ENCODE measurements at places on chromosomes 1 and 21. TPM values are rescaled to one million over a fixed set of nuclear protein-coding genes. Genes with fewer than 3 reads are reported as not detected.

- no peak overlapping the region for H3K27ac ChIP-seq
- peaks cover 13% of the 10 kb centered on the region for H3K4me1 ChIP-seq
- H3K27me3 ChIP-seq = no peaks in the 10 kb centered on the region
- no peaks in the 10 kb centered on the region for H3K36me3 ChIP-seq
Observed at GRCh38 chr1:2948751-2949680, 72.3 kb upstream of the ACTRT2 start.

- no peak overlapping the region for H3K27ac ChIP-seq
- no peaks in the 10 kb centered on the region for H3K36me3 ChIP-seq
- H3K27me3 ChIP-seq = no peaks in the 10 kb centered on the region
- H3K4me1 ChIP-seq = peaks cover 30% of the 10 kb centered on the region
Observed at GRCh38 chr1:84155517-84155916, 11.4 kb downstream of the PRKACB start.

GRCh38 chr1:53278298-53278725, 40.0 kb upstream of the MAGOH start:
- H3K27ac ChIP-seq = no peak overlapping the region
- H3K27me3 ChIP-seq = no peaks in the 10 kb centered on the region
- no peaks in the 10 kb centered on the region for H3K4me1 ChIP-seq
- H3K4me3 ChIP-seq = no peak overlapping the region
- peaks cover 21% of the 10 kb centered on the region for H3K36me3 ChIP-seq

DNA sequence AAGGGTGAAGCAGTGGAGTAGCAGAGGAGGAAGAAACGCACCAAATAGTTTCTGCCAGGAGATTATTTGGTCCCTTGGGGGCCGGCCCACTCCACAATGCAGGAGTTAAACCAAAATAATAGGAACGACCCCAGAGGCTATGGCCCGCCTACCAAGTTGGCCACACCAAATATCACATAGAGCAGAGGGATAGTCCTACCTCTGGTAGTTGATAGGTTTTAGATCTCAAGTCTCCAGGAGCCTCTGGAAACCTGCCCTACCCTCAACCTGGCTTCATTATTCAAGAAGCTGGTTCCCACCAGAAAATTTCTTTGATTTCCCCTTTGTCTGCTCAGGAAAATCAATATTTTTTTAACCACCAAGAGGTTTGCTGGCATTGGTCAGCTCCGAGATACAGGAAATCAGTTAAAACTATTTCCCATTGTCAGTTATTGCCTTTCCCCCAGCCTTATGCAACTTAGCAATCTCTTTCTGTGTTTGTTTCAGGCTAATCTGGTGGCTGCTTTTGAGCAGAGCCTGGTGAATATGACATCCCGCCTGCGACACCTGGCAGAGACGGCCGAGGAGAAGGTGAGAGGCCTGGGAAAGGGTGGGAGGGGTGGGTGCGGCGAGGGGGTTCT, 35.5 kb upstream of the IPO9 start:
- H3K27me3 ChIP-seq = no peaks in the 10 kb centered on the region
- H3K27ac ChIP-seq = no peak overlapping the region
- DNase-seq = no peak
- no peak overlapping the region for H3K4me3 ChIP-seq

The OPRD1 gene
- total RNA-seq = not detected

DNA sequence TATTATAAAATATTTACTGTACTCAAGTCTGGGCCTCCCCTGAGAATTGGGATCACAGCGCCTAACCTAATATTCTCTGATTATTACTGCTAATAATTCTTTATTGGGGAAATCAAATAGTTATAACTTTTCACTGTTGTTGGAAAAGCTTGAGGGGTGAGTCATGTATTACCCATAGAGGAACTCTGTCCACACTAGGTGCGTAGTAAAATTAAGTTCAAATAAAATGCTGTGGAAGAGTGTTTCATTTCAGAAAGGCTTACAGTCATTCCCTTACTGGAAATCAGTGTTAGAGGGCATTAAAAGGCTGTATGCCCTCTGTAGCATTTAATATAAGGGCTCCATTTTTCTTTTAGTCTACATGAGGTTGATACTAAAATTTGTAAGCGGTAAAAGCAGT, 135.0 kb upstream of the NFIA start:
- no peaks in the 10 kb centered on the region for H3K36me3 ChIP-seq
- no peak overlapping the region for H3K4me3 ChIP-seq
- no peaks in the 10 kb centered on the region for H3K27me3 ChIP-seq
- H3K4me1 ChIP-seq = peaks cover 8% of the 10 kb centered on the region
- H3K27ac ChIP-seq = no peak overlapping the region
- no peak for DNase-seq

DNA sequence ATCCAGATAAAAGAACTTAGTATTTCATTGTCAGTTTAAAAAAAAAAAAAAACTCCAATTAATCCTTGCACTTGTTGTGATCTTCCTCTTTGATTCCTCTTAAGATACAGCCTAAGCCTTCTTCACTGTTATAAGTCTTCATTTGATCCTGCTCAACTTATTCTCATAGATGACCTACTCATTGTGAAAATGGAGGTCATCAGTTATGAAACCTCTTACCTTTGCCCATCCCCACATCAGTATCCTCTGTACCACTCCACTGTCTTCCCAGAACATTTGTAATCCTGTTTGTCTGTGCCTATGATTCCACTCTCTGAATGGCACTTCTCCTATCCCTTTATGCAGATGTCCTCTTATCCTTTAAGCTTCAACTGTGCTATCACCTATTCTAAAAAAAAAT, 28.0 kb downstream of the ODR4 start:
- H3K4me1 ChIP-seq = peaks cover 8% of the 10 kb centered on the region
- peaks cover 29% of the 10 kb centered on the region for H3K36me3 ChIP-seq
- no peak overlapping the region for H3K27ac ChIP-seq
- no peak overlapping the region for H3K4me3 ChIP-seq
- H3K27me3 ChIP-seq = no peaks in the 10 kb centered on the region

GRCh38 chr1:91672601-91673161, 172.0 kb downstream of the CDC7 start:
- no peak overlapping the region for H3K4me3 ChIP-seq
- no peaks in the 10 kb centered on the region for H3K36me3 ChIP-seq
- H3K27me3 ChIP-seq = no peaks in the 10 kb centered on the region
- H3K27ac ChIP-seq = no peak overlapping the region
- H3K4me1 ChIP-seq = no peaks in the 10 kb centered on the region

- H3K4me3 ChIP-seq = no peak overlapping the region
- no peaks in the 10 kb centered on the region for H3K27me3 ChIP-seq
- DNase-seq = no peak
- H3K27ac ChIP-seq = no peak overlapping the region
- no peaks in the 10 kb centered on the region for H3K4me1 ChIP-seq
- H3K36me3 ChIP-seq = no peaks in the 10 kb centered on the region
Observed at GRCh38 chr1:168972225-168972624, 134.3 kb upstream of the ATP1B1 start.

GRCh38 chr1:234691567-234691966, 81.6 kb upstream of the IRF2BP2 start:
- no peak overlapping the region for H3K27ac ChIP-seq
- no peaks in the 10 kb centered on the region for H3K27me3 ChIP-seq
- peak; percentile 48 for DNase-seq

The TIE1 gene
- total RNA-seq = not detected

The WNT2B gene
- total RNA-seq = not detected

The TMPRSS15 gene
- total RNA-seq = 0.19 TPM

DNA sequence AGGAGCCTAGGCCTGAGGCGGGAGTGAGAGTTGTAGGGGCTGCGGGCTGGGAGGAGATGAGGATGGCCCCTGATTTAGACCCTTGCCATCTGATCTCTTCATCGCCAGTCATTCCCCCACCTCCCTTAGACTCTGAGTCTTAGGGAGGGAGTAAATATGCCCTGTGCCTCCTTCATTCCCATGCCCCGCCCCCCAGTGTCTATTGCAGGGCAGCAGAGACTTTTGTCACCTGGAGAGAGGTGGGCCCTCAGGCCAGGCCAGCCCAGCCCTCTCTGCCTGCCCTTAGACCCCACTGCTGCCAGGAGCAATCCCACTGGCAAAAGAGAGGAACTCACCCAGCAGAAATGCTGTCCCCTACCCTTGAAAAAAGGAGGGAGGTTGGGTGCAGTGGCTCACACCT, 3.2 kb upstream of the MFAP2 start:
- H3K4me1 ChIP-seq = no peaks in the 10 kb centered on the region
- no peak for DNase-seq
- H3K27me3 ChIP-seq = no peaks in the 10 kb centered on the region

DNA sequence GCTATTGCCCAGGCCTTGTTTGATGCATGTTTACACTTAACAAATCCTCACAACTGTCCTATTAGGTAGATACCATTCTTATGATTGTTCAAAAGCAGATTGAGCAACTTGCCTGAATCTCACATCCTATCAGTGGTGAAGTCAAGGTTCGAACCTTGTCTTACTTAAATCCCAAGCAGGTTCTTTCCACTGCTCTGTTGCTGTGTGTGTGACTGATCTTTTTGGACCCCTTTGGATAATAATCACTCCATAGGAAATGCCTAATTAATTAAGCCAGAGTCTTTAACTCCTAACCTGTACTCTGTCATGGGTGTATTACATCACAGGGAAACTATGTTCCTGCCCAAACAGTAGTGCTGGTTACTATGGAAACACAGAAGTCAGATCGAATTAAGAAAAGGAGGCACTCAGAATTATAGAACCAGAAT, 84.2 kb downstream of the SPATA46 start:
- H3K36me3 ChIP-seq = no peaks in the 10 kb centered on the region
- H3K27me3 ChIP-seq = no peaks in the 10 kb centered on the region
- no peak overlapping the region for H3K27ac ChIP-seq

DNA sequence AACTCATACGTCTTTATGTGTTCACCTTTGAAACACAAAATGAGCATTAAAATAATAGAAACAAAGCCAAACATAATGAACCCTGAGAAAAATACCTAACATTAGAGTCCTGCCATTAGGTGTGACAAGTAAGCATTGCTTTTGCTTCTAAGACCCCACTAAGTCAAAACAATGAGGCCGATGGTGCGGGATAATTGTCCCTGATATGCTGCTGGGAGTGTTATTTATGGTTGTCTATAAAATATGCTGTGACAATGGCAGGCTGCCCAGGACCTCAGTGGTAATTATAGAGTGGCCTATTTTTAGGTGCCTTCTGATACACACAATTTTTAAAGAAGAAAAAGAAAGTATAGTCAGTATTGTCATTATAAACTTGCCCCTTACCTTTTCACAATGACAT, 1423.1 kb downstream of the AMY1C start:
- H3K36me3 ChIP-seq = no peaks in the 10 kb centered on the region
- no peak overlapping the region for H3K27ac ChIP-seq
- H3K4me3 ChIP-seq = no peak overlapping the region
- H3K4me1 ChIP-seq = no peaks in the 10 kb centered on the region

GRCh38 chr1:154768456-154769125, 101.5 kb downstream of the KCNN3 start:
- H3K27ac ChIP-seq = no peak overlapping the region

The RCAN3 gene
- 6.6 TPM for total RNA-seq

- H3K27ac ChIP-seq = no peak overlapping the region
- no peaks in the 10 kb centered on the region for H3K27me3 ChIP-seq
- no peaks in the 10 kb centered on the region for H3K4me1 ChIP-seq
- H3K36me3 ChIP-seq = no peaks in the 10 kb centered on the region
Observed at GRCh38 chr21:35924714-35925301, 135.5 kb downstream of the SETD4 start.

The UHMK1 gene
- total RNA-seq = 98.3 TPM

DNA sequence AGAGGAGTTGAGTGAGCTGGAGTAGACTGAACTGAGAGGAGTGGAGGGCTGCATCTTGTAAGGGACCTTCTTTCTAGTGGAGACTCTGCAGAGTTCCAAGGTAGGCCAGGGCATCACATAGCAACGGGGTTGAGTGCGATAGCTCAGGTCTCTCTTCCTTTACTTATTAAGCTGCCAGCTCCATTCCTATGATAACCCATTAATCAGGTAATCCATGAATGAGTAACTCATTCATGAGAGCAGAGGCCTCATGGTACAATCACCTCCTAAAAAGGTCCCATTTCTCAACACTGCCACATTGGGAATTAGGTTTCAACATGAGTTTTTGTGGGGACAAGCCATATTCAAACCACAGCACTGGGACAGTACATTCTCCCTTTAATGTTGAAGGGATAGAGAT, 21.3 kb downstream of the VN1R5 start:
- no peak overlapping the region for H3K4me3 ChIP-seq
- DNase-seq = no peak
- H3K27me3 ChIP-seq = no peaks in the 10 kb centered on the region
- no peaks in the 10 kb centered on the region for H3K36me3 ChIP-seq
- no peaks in the 10 kb centered on the region for H3K4me1 ChIP-seq
- H3K27ac ChIP-seq = no peak overlapping the region

The COL24A1 gene
- total RNA-seq = not detected

GRCh38 chr1:214425716-214426425, 125.5 kb downstream of the PTPN14 start:
- H3K27me3 ChIP-seq = no peaks in the 10 kb centered on the region
- H3K4me1 ChIP-seq = peaks cover 49% of the 10 kb centered on the region
- H3K27ac ChIP-seq = no peak overlapping the region
- H3K4me3 ChIP-seq = no peak overlapping the region

The LCE6A gene
- total RNA-seq = not detected

DNA sequence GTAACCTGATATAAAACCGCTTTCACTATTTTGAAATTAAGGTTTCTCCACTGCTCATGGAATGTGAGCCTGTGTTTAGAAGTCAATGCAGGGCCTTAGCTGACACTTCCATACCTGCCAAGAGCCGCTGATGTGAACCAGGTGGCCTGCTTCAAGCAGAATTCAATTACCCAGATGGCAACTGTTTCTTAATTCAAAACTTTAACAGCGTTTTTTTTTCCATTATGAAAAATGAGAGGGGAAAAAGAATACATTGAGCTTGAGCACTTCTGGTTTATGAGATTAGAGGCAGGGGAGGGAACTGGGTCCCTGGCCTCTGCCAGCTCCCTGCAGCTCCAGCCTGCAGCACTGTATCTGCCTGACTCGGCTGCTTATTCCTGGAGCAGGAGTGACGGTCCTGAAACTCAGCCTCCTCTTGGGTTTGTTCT, 7.7 kb upstream of the ATP1A1 start:
- no peak for DNase-seq
- H3K27ac ChIP-seq = no peak overlapping the region
- no peaks in the 10 kb centered on the region for H3K27me3 ChIP-seq
- no peak overlapping the region for H3K4me3 ChIP-seq
- no peaks in the 10 kb centered on the region for H3K36me3 ChIP-seq

The SERPINC1 gene
- 0.26 TPM for total RNA-seq

DNA sequence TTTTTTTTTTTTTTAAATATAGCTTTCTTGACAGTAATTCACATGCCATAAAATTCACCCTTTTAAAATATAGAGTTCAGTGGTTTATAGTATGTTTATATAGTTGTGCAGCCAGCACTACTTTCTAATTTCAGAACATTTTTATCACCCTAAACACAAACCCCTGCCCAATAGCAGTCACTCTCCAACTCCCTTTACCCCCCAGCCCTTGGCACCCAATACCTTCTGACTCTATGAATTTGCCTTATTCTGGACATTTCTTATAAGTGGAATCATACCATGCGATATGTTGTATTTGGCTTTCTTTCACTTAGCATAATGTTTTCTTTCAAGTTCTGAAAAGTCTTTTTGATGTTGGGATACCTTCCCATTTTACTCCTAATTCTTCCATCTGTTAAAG, 42.5 kb upstream of the NEXN start:
- H3K36me3 ChIP-seq = no peaks in the 10 kb centered on the region
- peaks cover 46% of the 10 kb centered on the region for H3K4me1 ChIP-seq
- DNase-seq = no peak
- no peaks in the 10 kb centered on the region for H3K27me3 ChIP-seq
- no peak overlapping the region for H3K27ac ChIP-seq

GRCh38 chr1:211341999-211342398, 15.4 kb downstream of the TRAF5 start:
- no peak overlapping the region for H3K4me3 ChIP-seq
- H3K36me3 ChIP-seq = no peaks in the 10 kb centered on the region
- H3K27ac ChIP-seq = no peak overlapping the region
